ENCODE measurements at places on chromosomes 3 and 15. TPM values are rescaled to one million over a fixed set of nuclear protein-coding genes. Genes with fewer than 3 reads are reported as not detected.

The NFKBIZ gene
- 4.7 TPM for total RNA-seq

The ACOX2 gene
- total RNA-seq, result 9.3 TPM

The GUCA1C gene
- total RNA-seq, result not detected

The CCDC54 gene
- not detected for total RNA-seq

The BFSP2 gene
- not detected for total RNA-seq

The TUBGCP5 gene
- 24.7 TPM for total RNA-seq

The ZXDC gene
- 19.5 TPM for total RNA-seq

The C3orf18 gene
- 3.5 TPM for total RNA-seq

The COLQ gene
- not detected for total RNA-seq

The ZBED2 gene
- total RNA-seq, result not detected

DNA sequence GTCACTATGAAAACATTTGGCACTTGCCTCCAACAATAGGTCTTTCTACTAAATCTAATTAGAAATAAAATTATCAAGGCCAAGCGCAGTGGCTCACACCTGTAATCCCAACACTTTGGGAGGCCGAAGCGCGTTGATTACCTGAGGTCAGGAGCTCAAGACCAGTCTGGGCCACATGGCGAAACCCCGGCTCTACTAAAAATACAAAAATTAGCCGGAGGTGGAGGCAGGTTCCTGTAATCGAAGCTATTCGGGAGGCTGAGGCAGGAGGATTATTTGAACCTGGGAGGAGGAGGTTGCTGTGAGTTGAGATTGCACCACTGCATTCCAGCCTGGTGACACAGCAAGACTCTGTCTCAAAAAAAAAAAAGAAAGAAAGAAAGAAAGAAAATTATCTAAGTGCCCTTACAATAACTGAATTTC lies 1.6 kb upstream of the PLD1 start:
- peak; percentile 82 for DNase-seq

DNA sequence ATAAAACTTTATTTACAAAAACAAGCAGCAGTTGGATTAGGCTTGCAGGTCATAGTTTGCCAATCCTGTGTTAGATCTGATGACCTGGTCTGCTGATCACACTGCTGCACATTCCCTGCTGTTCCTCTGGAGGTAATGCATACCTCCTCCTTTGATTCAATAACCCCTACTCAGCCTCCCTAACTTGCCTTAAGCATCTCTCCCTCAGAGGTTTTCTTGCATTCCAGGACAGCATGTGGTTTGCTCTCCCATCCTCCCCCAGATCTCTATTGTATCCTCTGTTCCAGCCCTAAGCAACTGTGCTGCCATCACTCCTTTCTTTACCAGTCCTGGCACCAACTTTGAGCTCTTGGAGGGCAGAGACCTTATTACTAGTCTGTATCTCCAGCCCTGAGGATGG lies 63.4 kb downstream of the CACNA2D3 start:
- DNase-seq, result no peak

DNA sequence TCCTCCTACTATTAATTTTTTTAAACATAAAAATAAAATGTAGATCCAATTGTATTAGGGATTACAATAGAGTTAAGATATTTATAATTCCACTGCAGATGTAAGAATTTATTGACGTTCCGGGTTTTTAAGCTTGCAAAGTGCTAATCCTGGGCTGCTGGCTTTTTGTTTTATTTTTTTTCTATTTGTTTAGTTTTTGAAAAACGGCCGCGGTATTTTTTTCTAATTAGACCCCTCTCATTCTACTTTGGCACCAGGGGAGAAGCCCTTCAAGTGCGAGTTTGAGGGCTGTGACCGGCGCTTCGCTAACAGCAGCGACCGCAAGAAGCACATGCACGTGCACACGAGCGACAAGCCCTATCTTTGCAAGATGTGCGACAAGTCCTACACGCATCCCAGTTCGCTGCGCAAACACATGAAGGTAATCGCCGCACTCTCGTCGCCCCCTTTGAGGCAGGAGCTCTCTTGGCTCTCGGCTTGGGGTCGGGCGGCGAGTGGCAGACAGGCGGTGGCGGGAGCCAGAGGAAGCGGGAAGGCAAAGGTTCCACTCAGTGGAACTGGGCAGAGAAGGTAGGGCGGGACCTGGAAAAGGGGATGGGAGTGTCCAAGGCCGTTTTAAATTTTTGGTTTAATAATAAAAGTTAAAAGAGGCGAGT lies 3.2 kb downstream of the ZIC1 start:
- no peak for DNase-seq

DNA sequence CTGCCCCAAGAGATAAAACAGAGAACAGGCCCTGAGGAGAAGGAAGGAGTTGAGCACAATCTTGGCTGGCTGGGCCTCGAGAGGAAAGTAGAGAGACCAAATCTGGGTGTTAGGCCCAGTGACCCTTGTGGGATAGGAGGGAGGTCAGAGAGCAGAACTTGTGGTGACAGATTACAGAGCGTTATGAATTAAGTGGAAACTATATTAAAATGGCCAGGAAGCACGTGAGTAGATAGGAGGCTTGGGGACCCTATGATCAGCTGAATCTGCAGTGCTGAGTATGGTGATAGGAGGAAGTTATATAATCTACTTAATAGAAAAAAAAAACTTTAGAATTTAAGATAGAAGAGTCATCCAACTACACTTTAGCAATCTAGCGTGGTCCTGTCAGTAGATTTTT lies 30.0 kb downstream of the ST6GAL1 start:
- no peak for DNase-seq

- DNase-seq, result no peak
Measured at GRCh38 chr15:50321680-50322210, 33.3 kb downstream of the GABPB1 start.

DNA sequence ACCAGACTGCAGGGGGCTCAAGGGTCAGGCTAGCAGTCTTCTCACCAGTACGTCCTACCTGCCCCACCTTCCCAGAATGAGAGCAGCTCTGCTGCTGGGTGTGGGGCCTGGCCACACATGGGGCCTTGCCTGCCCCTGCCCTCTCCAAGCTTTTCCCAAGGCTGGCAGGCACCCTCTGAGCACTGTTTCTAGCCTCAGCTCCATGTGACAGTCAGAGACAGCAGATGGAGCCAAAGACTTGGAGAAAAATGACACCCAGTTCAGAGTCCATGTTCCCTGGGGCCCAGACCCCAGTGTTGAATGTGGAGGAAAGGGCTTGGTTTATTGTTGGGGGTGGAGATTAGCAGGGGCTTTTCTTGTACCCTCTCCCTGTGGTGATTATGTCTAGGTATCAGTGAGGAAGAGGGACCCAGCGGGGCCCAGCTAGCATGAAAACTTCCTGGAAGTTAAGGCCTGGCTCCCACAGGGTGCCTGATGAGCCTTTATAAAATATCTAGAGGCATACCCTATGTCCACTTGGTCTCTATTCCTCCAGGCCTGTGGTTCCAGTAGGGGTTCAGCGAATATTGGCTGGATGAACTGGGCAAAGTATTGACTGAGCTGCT lies 153.8 kb downstream of the EEFSEC start:
- no peak for DNase-seq

DNA sequence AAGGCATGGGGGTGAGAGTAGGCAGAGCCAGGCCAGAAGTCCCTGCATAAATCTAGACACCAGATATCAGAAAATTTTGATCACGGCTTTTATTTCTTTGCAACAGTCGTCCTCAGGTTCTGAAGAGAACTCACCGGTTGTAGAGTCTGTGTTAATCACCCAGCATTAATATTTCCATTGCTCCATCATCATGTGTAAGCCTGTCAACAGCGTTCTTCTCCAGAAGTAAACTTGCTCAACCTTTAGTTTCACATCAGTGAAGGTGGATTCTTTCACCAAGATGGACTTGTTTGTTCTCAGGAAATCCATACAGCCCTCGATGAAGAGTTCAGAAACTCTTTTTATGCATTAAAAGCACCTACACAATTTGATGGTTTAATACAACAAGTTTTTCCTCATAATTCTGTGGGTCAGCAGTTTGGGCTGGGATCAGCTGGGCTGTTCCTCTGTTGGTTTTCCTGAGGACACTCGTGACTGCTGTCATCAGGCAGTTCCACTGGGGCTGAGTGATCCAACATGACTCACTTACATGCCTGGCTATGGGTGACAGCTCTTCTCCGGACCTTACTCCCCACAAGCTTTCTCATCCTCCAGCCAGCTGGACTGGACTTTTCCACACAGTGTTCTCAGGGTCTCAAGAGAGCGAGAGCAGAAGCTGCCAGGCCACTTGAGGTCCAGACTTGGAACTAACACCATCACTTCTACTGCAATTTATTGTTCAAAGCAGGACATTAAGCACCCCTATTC lies 303.4 kb downstream of the ZNF621 start:
- no peak for DNase-seq

DNA sequence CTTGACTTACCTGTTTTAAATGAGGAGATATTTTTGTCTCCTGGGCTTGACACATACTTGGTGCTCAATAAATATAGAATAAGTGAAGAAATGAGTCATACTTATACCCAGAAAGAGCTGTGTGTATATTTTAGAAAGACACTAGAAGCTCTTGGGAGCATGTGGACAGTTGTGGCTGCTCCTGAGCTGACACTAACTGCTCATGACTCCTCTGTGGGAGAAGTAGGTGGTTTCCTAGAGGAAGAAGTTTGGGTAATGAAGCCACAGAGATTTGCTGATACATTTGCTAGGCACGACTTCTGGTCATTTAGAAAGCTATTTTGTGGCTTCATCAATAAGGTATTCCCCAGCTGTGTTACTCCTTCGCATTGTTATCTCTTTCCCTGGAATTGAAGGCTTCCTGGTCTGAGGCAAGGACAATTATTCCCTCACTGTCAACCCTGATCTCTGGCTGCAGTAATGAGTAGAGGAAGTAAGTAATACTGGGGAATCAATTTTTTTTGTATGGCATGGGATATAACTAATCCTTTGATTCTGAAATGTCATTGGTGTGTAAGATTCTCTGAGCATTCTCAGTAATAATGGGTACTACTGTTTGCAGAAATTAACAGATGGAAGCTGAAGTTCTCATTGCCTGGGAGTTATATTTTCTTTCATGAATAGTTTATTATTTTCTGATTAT lies 79.6 kb upstream of the DCBLD2 start:
- no peak for DNase-seq

GRCh38 chr15:71515375-71516186 lies 294.8 kb upstream of the NR2E3 start:
- DNase-seq, result no peak

- DNase-seq, result peak; percentile 62
Measured at GRCh38 chr3:187741403-187742350, 3.6 kb downstream of the BCL6 start.

GRCh38 chr3:134082582-134082981 lies 52.9 kb upstream of the SLCO2A1 start:
- DNase-seq, result no peak

DNA sequence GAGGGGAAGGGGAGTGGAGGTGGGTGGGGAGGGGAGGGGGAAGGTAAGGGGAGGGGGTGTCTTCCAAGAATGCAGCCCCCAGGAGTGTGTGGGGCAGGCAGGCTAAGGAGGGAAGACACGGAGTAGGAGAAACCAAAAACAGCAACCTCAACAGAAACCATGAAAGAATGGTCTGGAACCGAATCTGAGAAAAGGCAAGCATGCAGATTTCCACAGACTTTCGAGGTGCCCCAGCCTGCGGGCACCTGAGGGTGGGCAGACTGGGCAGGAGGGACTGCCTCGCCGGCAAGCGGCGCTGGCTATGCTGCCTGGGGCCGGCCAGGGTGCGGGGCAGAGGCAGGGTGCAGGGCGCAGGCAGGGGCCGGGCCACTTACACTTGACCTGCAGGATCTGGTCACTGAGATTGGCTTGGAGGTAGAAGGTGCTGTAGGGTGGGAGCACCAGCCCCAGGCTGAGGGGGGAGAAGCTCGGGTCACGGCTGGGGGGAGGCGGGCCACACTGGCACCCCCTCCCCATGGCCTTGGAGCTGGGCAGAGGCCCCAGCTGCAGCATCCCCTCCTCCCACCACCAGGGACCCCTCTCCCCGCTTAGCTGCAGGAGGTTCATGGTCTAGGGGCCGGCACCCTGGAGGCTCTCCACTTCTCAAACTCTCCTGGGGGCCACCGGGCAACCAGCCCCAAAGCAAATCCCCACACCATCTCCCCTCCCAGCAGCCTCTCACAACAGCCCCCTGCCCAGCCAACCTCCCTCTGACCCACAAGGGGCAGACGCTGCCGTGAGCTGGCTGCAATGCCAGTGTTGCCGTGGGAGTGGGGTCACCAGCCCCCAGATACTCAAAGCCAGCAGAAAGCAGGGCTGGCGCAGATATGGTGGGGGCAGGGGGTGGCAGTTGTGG lies 15.3 kb upstream of the TMEM115 start:
- DNase-seq, result no peak

DNA sequence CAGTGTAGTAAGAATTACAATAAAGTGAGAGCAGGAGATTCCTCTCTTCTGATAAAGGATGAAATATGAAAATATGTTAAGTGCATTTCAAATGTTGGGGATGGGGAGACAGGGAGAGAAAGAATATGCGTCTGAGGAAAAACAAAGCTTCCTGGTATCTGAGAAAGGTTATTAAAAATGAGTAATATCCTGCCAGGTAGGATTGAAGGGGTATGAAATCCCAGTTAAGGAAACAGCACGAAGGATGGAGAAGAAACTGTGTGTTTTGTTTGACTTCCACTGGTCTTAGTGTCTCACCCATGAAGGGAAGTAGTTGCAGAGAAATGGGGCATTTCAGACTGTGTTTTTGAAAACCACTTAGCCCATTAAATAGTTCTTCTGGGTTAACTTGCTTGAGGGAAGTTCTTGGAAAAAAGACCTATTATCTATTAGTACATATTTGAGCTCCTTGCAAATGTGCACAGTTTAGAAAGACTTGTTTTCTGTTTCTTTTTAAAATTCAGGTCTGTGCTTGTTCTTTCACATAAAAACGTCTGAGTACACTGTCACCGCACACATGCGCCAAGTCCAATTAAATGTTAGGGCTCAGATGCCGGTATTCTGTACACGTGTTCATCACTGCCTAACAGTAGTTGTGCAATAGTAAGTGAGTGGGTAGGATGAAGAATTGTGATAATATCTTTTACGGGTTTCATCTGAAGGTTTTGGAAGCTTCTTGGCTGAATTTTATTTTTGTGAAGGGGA lies 196.1 kb upstream of the P2RY1 start:
- DNase-seq, result no peak

- DNase-seq, result no peak
Measured at GRCh38 chr15:90816401-90817116, 51.8 kb upstream of the FURIN start.

- no peak for DNase-seq
Measured at GRCh38 chr3:51675201-51675611, 4.2 kb downstream of the TEX264 start.

- no peak for DNase-seq
Measured at GRCh38 chr15:96166223-96167200, 164.0 kb upstream of the NR2F2 start.

- DNase-seq, result peak; percentile 90
Measured at GRCh38 chr15:20356444-20356910, 185.1 kb downstream of the GOLGA6L6 start.

DNA sequence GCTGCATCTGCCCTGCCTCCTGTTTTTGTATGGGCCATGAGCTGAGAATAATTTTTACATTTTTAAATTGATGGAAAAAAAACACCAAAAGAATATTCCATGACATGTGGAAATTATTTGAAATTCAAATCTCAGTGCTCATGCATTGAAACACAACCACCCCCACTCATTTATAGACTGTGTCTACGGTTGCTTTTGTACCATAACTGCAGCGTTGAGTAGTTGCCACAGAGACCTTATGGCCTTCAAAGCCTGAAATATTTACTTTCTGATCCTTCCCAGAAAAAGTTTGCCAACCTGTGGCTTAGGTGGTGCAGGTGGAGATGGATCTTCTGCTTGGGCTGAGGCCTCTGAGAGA lies 28.1 kb downstream of the ARNT2 start:
- no peak for DNase-seq

Data from NCI-H460 (cell line).